ENCODE measurements at places on chromosomes 3 and 15. TPM values are rescaled to one million over a fixed set of nuclear protein-coding genes. Genes with fewer than 3 reads are reported as not detected.

The CD96 gene
- total RNA-seq = 0.25 TPM

The STRA6 gene
- 4.4 TPM for total RNA-seq

The ROPN1 gene
- not detected for total RNA-seq

The MYLK gene
- 3.7 TPM for total RNA-seq

The CAPN3 gene
- 0.49 TPM for total RNA-seq

The HGD gene
- total RNA-seq = 0.98 TPM

The KBTBD12 gene
- 2.0 TPM for total RNA-seq

The ZIC4 gene
- 1.5 TPM for total RNA-seq

The A4GNT gene
- total RNA-seq = not detected

The STRIT1 gene
- total RNA-seq = not detected

The GOLGA8J gene
- not detected for total RNA-seq

The ELL3 gene
- 2.2 TPM for total RNA-seq

The CCDC174 gene
- total RNA-seq = 11.3 TPM

The DGKG gene
- total RNA-seq = 3.7 TPM

The CHDH gene
- total RNA-seq = 1.2 TPM

The MORC1 gene
- under 0.01 TPM for total RNA-seq

The SLC7A14 gene
- total RNA-seq = 5.2 TPM

The ITPKA gene
- 1.2 TPM for total RNA-seq

The TMEM158 gene
- total RNA-seq = 14.5 TPM

The SNTN gene
- total RNA-seq = not detected

The POTEB gene
- total RNA-seq = not detected

The VILL gene
- 9.1 TPM for total RNA-seq

The CAV3 gene
- total RNA-seq = not detected

The SERINC4 gene
- total RNA-seq = under 0.01 TPM

The CACNA2D3 gene
- total RNA-seq = 23.4 TPM

The CADM2 gene
- 63.7 TPM for total RNA-seq

The IGSF11 gene
- 8.9 TPM for total RNA-seq

The PPM1L gene
- 78.4 TPM for total RNA-seq

The PLCH1 gene
- total RNA-seq = 12.0 TPM

The REC114 gene
- total RNA-seq = not detected

The CIB1 gene
- 3.4 TPM for total RNA-seq

The SAMD7 gene
- total RNA-seq = not detected

The CORO2B gene
- total RNA-seq = 28.0 TPM

The MB21D2 gene
- 45.5 TPM for total RNA-seq

The ERC2 gene
- total RNA-seq = 58.3 TPM

The CELSR3 gene
- 36.6 TPM for total RNA-seq

The BTLA gene
- total RNA-seq = 0.25 TPM

The THBS1 gene
- 29.5 TPM for total RNA-seq

The NR1I2 gene
- 0.74 TPM for total RNA-seq

The LSG1 gene
- total RNA-seq = 26.1 TPM

The FYCO1 gene
- 3.4 TPM for total RNA-seq

The VGLL3 gene
- total RNA-seq = 2.0 TPM

The GABRR3 gene
- total RNA-seq = under 0.01 TPM

The PAK6 gene
- 14.3 TPM for total RNA-seq

The SERPINI2 gene
- 0.74 TPM for total RNA-seq

The KLHL6 gene
- total RNA-seq = 0.49 TPM
